ENCODE measurements at places on chromosomes 11 and 22. TPM values are rescaled to one million over a fixed set of nuclear protein-coding genes. Genes with fewer than 3 reads are reported as not detected.

SNX32 gene
- total RNA-seq = 0.97 TPM

ABTB2 gene
- 9.1 TPM for total RNA-seq

FOLR1 gene
- total RNA-seq = 0.24 TPM

BDNF gene
- 33.3 TPM for total RNA-seq

C11orf86 gene
- not detected for total RNA-seq

LTO1 gene
- 24.5 TPM for total RNA-seq

GPHA2 gene
- not detected for total RNA-seq

All from hair follicle dermal papilla cell (primary cell).